Foreskin melanocyte (primary cell): ENCODE measurements at places on chromosomes 7 and 10.
A peak's percentile ranks its signal among the peaks of the same experiment; 100 is the strongest.

GRCh38 chr10:131784363-131785120, 116.3 kb upstream of the PPP2R2D start:
- DNase-seq = no peak

- no peak for DNase-seq
These were observed 825.3 kb upstream of the MBL2 start for GRCh38 chr10:53597835-53598251.

DNA sequence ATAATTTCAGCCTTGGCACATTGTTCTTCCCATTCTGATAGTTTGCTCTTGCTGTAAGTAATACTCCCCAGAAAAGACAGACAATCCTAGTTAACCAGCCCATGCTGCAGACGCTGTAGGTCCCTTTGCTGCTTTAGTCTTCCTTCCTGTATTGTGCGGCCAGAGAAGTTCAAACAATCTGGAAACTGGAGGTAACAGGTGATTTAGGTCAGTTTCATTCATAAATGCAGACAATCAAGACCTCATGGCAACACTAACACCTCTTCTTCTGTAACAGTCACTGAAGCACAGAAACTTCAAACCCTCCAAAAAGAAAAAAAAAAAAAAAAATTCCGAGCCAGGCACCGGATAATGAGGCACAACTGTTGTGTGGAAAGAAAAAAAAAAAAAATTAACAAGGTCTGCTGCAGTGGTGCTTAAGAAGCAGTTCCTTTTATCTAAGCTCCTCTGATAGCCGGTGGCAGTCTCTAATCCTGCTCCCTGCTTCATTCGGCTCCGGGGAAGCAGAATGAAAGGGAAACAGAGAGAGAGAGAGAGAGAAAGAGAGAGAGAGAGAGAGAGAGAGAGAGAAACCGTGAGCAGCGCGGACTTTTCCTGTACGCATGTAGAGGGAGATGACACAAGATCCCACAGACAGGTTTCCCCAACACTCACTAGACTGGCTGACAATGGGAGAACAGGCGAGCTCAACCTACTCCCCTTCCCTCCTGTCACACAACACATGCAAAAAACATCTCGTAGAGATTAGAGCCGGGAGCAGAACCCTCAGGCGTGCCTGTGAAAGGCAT, at the start of gene SEMA3A:
Gene SEMA3A, minus strand, starts transcription at position 306 of the 788 bp plus-strand sequence. Its CDS starts 203 bp downstream, at position 103.
- DNase-seq = peak; percentile 54

DNA sequence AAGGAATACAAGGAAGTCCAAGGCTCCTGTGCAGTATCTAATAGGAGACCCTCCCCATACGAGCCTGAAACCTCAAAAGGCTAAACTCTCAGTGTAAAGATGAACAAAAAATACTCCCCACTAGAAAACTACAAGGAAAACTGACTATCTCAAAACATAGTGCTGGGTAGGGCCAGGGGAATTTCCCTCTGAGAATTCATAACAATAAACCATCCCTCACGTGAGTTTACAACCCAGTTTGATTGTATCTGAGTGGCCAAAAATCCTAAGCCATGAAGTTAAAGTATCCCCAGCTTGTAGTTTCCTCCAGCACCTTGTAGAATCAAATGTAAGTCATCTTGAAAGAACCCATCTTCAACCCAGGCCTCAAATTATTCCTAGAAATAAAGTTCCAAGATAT, 293.4 kb downstream of the CELF2 start:
- no peak for DNase-seq

- no peak for DNase-seq
These were observed 239.3 kb upstream of the SEMA3C start for GRCh38 chr7:81158189-81158588.

- DNase-seq = no peak
These were observed 560 bp downstream of the CPA4 start for GRCh38 chr7:130293521-130293920.

GRCh38 chr10:113292086-113292485, 260.8 kb upstream of the HABP2 start:
- DNase-seq = no peak

- peak; percentile 52 for DNase-seq
These were observed at the start of gene TCERG1L for GRCh38 chr10:131311661-131312477. Gene TCERG1L, minus strand, starts transcription at chr10:131311721. Its CDS starts 86 bp downstream, at chr10:131311635.

- DNase-seq = no peak
These were observed 37.3 kb upstream of the PRSS1 start for GRCh38 chr7:142711746-142712616.

DNA sequence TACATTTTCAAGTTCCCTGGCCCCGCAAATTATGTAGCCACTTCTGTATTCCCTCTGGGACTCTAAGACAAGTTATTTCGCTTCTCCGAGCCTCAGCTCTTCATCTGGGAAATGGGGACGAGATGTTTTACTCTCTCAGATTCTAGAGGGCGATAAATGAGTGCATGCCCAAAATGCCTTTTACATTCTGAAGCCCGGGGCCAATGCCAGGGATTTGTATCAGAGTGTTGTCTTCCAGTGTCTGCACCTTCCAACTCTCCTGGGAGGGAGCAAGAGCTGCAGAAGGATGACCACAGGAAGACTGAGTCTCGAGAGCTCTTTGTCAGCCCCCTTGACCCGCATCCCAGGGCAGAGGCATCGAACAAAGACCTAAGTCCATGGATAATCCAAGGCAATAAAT, 39.9 kb downstream of the BUB3 start:
- DNase-seq = no peak

DNA sequence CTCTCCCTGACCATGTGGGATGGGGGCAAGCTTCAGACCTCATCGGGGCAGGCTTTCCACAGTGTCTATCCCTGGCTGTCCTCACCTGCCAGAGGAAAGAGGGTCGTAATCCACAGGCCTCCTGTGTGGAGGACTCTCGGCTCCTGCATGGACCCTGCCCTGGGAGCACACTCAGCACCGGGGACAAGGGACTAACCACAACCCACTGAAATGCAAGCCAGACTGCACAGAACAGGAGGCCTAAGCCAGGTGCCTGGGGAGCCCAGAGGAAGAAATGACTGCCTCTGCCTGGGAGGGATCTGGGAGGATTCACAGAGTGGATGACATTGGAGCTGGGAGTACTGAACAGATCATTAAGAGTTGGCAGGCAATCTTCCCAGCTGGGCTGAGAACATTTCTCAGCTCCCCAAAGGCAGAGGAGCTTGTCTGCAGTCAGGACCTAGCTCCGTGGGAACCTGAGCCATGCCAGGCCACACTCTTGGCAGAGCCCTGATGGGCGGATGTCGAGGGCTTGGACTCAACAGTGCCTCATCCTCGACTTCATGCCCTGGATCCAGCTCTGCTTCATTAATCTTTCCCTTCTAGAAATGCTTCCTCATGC, 213.4 kb downstream of the USP6NL start:
- no peak for DNase-seq

- DNase-seq = no peak
These were observed 176.6 kb downstream of the CTNNA3 start for GRCh38 chr10:67519434-67519833.

DNA sequence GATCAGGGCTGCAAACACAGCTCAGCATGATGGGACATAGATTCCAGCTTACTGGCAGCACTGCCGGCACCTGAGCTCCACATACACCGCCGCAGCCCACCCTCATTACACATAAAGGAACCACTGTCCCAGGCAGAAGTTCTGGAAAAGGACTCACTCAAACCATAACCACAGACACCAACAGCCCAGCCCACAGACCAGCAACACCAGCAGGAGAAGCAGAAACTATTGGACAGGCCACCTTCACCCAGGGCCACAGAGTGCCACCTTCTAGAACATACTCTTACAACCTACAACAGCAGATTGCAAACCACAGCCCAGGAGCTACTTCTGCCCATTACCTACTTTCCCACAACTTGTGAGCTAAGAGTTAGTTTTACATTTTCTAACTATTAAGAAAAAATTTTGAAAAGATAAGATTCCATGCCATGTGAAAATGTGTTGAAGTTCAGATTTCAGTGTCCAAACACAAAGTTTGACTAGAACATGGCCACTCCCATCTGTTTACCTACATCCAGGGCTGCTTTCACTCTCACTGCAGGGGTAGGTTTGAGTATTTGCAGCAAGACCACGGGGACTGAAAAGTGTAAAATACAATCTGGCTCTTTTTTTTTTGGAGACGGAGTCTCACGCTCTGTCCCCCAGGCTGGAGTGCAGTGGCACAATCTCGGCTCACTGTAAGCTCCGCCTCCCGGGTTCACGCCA, 153.0 kb downstream of the TNS3 start:
- DNase-seq = no peak

DNA sequence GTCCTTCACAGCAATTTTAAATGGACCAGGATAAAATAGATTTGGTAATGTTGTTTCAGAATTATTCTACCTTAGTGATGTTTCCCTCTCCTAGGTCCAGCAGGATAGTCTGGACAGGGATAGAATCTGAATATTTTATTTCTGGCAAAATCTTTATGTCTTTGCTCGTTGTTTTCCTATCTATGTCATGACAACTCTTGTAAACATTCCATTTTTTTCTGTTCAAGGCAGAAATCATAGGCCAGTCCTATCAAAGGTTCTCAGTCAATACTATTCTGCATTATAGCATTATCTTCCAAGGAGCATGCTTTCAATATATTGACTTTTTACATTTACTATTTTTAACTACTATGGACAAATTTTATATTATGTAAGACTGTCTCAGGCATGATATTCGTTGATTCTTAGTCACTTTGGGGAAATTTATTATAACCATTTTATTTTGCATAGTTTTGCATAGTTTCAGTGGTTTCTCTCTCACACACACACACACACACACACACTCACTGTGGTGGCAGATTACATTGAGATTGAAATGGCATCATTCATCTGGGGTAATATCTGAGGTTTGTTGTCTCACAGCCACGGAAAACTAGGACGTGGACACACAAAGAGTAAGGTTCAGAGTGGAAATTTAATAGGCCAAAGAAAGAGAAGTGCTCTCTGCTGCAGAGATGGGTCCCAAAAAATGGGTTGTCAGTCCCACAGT, 17.2 kb downstream of the TAS2R60 start:
- DNase-seq = no peak

DNA sequence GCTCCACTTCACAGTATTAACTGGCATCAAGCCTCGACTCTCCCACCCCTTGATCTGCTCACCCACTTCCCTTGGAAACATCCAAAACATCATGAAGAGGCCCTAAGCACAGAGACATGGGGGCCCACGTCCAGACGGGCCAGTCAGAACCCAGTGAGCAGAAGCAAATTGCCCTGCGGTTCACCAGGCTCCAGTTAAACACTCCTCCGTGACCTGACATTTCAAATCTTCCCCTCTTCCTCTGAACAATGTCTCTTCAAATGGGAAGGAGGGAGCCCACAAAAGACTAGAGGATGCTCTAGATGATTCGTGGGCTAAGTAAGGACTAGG, 44.8 kb downstream of the CLEC2L start:
- DNase-seq = no peak

DNA sequence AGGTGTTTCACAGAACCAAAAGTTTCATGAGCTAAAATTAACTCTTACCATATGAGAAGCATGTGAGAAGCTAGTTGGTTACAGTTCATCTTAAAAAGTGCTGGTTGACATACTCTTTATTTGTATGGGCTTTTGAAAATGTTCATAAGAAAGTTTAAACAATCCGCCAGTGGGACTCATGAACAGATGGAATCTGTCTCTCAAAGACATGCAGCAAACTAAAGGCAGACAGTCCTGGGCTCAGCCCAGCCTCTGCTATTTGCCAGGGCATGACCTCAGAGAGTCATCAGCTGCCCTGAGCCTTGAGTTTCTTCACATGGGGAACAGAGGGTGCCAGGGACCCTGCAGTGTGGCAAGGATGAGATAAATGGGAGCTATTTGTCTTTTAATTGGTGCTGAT, 3.2 kb downstream of the PYROXD2 start:
- DNase-seq = no peak

- DNase-seq = peak; percentile 31
These were observed 186.7 kb upstream of the HGF start for GRCh38 chr7:81956520-81956919.

DNA sequence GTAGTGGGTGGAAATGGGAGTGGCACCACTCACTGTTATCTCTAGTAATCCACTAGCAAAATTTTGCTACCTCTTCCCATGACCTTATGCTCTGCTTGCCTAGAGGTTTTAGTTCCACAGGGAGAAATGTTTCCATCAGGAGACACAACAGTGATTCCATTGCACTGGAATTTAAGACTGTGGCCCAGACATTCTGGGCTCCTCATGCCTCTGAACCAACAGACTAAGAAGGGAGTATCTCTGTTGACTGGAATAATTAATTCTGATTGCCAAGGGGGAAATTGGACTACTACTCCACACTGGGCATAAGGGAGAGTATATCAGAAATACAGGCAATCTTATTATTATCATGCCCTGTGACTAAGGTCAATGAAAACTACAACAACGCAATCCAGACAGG, 16.2 kb upstream of the BRAF start:
- DNase-seq = no peak
